ENCODE measurements at places on chromosomes 5 and 9.

DNA sequence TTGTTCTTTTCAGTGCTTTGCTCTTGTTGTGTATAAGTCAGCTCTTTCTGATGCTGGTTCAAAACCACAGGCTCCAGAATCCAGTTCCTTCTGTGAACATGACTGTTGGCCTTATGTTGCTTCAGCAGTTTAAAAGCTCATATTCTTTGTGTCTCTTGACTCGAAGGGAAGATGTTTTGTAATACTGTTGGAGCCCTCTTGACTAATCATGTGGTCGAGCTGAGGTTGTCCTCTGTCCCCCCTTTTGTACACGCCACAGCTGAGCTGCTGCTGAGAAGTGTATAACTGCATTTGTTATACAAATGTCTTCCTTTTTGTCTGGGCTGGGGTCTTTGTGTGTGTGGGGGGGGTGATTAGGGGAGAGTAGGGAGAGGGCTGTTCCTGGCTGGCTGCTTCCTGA lies 35.8 kb downstream of the SLC36A1 start:
- no peak for DNase-seq

- DNase-seq = no peak
Measured at GRCh38 chr9:131234799-131235479, 41.4 kb downstream of the FAM78A start.

DNA sequence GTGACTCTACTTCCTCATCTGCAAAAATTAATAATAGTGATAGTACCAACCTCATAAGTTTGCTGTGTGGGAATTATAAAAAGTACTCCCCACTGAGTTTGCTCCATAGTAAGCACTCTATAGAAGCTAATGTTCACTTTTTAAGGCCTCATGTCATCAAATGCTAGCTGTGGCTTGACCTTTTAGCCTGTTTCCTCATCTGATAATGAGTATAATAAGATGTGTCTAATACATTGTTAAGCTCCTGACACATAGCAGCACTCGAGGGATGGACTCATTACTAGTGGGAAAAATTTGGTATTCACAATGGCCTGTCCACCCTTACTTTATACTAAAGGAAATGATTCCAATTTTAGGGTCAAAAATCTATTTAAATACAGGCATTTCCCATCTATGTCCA lies 26.1 kb upstream of the CAST start:
- DNase-seq = no peak

DNA sequence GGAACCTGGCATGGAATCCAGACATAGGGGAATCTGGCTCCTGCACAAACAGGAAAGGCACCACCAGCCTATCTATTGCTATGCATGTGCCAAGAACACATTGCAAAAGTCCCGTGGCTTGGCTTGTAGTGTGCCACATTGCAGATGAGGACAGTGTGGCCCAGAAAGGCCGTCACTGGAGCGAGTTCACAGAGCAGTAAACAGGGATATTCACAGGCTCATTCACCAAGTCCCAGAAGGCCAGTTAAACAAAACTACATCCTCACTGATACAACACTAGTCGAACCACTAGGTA lies 39.6 kb upstream of the TRIM32 start:
- no peak for DNase-seq

GRCh38 chr9:120556775-120557174 lies 23.2 kb downstream of the CDK5RAP2 start:
- DNase-seq = no peak

GRCh38 chr5:157867751-157868387 lies 8.9 kb upstream of the CLINT1 start:
- no peak for DNase-seq

GRCh38 chr9:124886866-124887492 lies 25.0 kb downstream of the ARPC5L start:
- no peak for DNase-seq

- no peak for DNase-seq
Measured at GRCh38 chr5:138111937-138112336, 27.3 kb downstream of the NME5 start.

GRCh38 chr5:36629729-36630128 lies 23.3 kb downstream of the SLC1A3 start:
- DNase-seq = no peak

DNA sequence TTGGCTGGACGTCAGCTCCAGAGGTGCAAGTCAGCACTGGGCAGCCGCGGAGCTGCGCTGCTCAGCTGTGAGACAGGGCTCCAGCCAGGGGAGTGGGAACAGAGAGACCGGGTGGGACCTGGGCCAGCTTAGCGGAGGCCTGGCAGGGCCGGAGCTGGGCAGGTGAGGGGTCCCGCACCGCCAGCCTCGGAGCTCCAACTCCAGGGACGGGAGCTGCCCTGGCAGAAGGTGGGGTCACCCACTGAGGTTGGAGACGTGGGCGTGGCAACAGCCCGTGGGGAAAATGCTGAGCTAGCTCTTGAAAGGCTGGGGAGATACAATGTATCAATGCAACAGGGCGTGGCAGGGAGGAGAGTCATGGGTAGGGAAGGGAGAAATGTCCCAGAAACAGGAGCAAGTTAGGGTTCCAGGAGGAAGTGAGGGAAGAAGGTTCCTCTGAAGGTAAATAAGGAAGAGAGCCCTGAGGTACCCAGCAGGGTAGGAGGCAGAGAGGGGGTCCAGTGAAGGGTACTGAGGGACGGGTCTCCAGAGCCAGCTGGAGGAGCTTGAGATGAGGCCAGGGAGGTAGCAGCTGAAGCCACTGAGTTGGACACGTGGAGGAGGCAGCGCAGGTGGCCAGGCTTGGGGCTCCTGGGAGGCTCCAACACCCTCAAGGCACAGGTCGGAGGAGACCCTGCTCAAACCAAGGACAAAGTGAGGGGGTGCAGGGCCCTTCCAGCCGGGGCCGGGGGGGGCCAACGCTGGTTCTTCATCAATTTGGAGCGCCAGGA lies 736 bp upstream of the NKD2 start:
- DNase-seq = no peak

DNA sequence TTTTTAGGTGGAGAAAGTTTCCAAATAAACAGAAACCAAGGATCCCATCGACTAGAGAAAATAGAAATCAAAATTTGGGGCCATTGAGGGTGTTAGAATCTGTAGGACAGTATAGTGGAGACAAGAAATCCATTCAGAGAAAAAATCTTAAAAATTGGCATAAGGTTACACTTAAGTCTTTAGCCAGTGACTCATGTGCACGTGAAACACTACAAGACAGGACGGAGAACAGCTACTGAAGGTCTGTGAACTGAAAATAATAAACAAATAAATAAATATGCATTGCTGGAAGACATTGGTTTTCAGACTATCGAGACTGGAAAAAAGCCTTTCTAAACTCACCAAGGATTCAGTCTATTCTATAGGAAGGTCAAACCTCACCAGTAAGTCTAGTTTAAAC lies 1955.5 kb downstream of the MAT2B start:
- no peak for DNase-seq

DNA sequence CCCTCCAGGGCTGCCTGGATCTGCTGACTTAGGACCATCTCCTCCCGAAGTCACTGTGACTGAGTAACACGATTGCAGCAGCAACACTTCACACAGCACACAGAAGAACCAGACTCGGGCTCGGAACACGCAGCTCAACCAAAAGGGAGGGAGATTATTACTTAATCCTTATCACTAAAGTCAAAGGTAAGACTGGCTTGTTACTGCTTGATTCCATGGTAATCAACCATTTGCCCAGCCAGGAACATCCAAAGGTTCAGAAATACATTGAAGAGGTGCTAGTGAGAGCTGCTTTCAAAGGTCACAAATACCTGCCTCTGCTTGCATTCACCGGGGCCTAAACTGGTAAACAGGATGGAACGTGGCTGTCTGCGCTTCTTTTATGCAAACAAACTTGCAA lies 7.7 kb downstream of the FBP1 start:
- DNase-seq = no peak

- no peak for DNase-seq
Measured at GRCh38 chr9:135793221-135794056, 91.5 kb downstream of the KCNT1 start.

GRCh38 chr5:137221943-137222342 lies 277.2 kb downstream of the SPOCK1 start:
- no peak for DNase-seq

DNA sequence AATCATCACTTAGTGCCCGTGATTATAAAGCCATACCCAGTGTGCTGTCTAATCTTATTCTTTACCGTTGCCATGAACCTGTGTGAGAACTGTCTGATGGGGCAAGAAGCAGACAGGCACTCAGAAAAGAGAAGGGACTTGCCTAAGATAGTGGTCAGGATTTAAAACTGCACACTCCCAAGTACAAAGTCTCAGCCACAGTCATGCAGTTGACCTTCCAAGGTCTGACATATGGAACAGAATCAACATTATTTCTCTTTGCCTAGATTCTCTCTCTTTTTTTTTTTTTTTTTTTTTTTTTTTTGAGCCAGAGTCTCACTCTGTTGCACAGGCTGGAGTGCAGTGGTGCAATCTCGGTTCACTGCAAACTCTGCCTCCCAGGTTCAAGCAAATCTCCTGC lies 1.9 kb upstream of the PPP2CA start:
- no peak for DNase-seq

DNA sequence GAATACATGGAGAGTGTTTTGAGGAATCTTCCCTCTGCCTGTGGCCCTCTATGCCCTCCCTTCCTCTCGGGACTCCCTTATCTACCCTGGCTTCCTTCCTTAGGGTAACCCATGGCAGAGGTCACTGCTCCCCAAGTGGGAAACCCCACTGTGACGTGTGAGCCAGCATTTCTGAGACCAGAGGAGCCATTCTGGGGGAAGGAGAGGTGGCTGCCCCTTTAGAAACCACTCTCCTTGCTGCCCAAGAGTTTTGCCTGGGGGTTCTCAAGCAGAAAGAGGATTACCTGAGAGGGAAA lies 23.1 kb downstream of the CCNJL start:
- no peak for DNase-seq

DNA sequence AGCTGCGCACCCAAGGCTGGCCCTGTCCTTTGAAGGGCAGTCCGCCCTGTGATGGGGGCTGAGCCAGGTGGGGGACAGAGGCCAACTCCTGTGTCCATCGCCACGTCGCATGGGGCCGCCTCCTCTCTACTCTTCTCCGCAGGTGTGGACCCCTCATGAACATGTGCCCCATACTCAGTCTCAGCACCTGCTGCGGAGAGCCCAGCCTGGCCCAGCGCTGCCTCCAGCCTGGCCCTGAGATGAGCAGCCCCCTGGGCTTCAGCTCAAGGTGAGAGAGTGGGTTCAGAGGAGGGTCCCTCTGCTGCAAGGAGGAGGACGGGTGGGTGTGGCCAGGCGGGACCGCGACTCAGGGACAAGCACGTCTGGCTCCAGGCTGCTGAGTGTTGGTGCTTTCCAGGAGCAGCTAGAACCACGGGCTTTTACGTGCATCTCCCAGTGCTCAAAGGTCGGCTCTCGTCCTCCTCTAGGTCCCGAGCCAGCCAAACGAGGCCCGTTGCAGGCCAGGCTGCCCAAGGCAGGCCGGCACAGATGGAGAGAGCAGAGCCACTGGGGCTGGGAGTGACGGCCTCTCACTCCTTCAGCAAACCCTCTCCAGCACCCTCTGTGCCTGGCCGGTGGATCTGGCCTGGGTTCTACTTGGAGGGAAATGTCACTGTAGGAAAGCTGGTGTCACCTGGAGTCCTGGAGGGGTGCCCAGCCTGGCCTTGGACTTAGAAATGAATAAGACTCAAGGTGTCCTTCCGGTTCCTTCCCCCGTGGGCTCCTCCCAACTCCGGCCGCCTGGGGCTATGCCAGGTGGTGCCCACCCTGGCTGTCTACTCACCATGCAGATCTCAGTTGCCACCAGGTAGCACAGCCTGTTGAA lies 48.9 kb upstream of the RNF130 start:
- DNase-seq = no peak

- DNase-seq = no peak
Measured at GRCh38 chr9:104279535-104280177, 185.5 kb downstream of the SMC2 start.

- DNase-seq = no peak
Measured at GRCh38 chr5:63860379-63860778, 101.9 kb downstream of the HTR1A start.

GRCh38 chr5:152855441-152855840 lies 450.4 kb upstream of the NMUR2 start:
- DNase-seq = no peak

- DNase-seq = no peak
Measured at GRCh38 chr9:93467462-93467861, 14.1 kb upstream of the FAM120AOS start.

- no peak for DNase-seq
Measured at GRCh38 chr5:167624053-167624452, 667.4 kb upstream of the WWC1 start.

DNA sequence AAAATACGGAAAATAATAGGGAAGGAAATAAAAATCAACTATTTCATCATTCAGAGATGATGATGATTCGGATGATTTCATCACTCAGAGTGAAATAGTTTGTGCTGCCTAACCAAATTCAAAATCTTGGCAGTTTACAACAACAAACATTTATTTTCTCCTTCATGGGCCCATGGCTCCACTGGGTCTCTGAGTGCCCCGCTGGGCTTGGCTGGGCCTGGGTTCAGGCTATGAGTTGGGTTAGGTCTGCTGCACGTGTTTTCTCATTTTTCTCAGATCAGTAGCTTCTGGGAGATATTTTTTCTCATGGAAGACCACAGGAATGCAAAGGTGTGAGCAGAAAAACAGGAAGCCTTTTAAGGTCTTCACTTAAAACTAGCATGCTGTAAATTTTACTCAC lies 24.0 kb upstream of the F2RL1 start:
- DNase-seq = no peak

GRCh38 chr5:109304309-109304708 lies 105.5 kb downstream of the PJA2 start:
- no peak for DNase-seq

GRCh38 chr5:117060099-117060498 lies 485.5 kb upstream of the SEMA6A start:
- no peak for DNase-seq

- no peak for DNase-seq
Measured at GRCh38 chr5:7762267-7762666, 88.7 kb downstream of the CFAP90 start.

DNA sequence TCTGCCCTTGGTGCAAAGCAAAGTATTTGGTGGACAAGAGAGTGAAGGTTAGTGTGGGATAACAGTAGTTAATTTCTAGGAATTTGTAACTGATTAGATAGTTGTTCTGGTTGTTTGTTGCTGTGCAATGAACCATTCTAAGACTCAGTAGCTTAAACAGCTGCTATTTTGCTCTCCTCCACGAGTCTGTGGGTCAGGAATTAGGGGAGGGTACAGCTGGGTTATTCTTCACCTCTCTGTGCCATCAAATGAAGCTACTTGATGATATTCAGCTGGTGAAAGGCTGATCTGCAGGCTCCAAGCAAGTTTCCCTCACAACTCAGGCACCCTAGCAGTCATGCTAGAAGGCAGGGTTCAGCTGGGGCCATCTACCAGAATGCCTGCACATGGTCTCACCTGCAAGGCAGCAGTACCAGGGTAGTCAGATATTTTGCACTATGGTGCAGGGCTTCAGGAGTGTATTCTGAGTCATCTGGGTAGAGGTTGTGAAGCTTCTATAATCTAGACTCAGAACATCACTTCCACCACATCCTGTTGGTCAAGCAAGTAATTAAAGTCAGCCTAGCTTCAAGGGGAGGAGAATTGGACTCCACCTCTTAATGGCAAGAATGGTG lies 159.5 kb upstream of the SLC28A3 start:
- no peak for DNase-seq

DNA sequence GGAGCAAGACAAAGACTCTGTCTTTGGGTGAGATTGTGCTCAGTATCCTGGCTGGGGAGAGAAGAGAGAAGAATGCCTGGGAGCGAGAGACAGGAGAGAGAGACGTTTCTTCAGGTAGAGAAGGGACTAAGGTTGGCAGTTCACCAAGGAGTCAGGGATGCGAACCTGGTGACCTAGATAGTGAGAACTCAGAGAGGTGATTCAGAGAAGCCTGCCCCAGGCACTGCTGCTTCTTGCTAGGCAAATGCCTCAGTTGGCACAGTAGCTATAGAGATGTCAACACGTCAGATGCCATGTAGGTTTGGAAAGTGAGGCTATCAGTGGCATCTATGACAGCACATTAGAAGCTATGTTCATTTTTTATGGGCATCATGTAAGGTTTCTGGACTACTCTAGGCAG lies 231.6 kb upstream of the VLDLR start:
- no peak for DNase-seq
